ENCODE measurements at places on chromosomes 4 and X.
A peak's percentile ranks its signal among the peaks of the same experiment; 100 is the strongest.

GRCh38 chr4:36206012-36206411 lies 38.3 kb downstream of the ARAP2 start:
- no peak for DNase-seq

- no peak for DNase-seq
Observed at GRCh38 chr4:38857354-38858096, 908 bp upstream of the TLR6 start.

DNA sequence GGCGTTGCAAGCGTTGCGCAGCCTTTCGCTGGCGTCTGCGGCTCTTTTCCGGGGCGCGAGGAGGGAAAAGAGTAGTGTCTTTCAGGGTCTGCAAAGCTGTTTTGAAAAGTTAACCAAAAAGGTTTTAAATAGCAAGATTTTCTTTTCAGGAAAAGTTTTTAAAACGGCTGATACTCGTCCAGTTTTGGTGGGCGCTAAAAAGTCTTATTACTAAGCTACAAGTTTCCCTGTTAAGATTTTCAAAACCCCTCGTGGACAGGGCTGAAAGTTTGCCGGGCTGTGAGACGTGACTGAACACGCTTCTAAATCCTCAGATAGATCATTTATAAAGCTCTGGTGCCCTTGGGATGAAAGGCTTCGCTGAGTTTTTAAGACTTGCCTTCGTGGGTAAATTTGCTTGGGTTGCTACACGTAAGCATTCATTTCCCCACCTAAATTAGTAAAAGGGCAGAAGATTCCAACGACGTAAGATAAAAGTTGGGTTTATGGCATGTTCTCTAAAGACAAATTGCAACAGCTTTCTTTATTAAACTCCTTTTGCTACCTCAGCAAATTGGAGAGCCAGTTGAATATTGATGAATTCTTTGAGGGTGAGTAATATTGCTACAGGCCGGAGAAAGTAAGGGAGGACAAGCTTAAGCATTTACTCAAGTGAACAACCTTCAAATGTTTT lies 91.5 kb downstream of the HPRT1 start:
- no peak for DNase-seq

- peak; percentile 57 for DNase-seq
Observed at GRCh38 chr4:89299153-89299791, 8.3 kb downstream of the GPRIN3 start.

- no peak for DNase-seq
Observed at GRCh38 chr4:987624-988513, 1.0 kb downstream of the IDUA start.

- no peak for DNase-seq
Observed at GRCh38 chr4:169399976-169400767, 129.4 kb upstream of the SH3RF1 start.

DNA sequence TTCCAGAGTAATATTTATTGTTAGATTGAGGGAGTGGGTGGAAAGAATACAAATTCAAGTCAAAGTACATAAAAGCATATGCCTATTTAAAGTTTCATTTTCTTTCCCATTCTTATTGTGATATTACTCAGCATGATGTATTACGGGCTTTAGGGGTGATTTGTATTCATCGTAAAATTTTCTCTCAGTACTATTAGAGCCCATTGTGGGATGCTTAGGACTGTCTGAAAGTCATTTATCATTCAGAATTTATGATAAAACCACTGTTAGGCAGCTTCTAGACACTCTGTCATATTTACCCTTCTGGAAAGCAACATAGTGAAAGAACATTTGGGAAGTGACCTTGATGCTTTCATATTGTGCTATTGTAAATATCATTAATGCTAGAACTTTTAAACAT lies 45.9 kb downstream of the AGA start:
- peak; percentile 11 for DNase-seq

DNA sequence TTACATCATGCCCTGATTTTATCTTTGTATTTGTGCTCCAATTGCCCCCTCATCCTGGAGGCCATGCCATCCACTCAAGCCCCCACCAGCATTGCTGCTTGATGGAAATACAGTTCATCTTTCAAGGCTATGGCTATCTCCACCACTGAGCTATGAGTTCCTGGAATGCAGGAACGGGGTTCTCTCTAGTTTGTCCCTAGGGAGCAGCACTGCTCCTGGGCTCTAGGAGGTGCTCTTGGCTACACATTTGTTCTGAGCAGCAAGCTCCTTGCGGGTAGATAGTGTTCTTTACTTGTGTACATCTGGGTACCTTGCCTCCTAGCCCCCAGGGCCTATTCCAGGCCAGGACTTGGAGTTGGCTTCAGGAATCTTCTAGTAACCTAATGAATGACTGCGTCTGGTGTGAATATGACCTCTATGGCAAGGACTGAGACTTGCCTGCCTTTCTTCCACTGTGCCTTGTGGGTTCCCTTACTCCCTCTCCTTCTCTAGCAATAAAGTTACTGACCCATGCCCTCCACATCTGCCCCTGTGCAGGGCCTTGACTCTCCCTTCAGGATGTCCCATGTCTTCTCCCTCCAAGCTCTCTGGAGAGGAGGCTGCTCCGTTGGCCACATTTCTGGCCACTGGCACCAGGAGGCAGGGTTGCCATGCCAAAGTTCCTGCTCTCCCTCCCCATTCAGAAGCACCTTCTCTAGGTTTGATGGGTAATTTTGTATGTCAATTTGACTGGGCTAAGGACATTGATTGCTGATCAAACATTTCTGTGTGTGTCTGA lies 7.6 kb downstream of the CITED1 start:
- DNase-seq = peak; percentile 60

GRCh38 chr4:23890369-23891063 lies 669 bp upstream of the PPARGC1A start:
- peak; percentile 2 for DNase-seq

GRCh38 chr4:146122398-146122797 lies 53.1 kb upstream of the LSM6 start:
- DNase-seq = no peak

- no peak for DNase-seq
Observed at GRCh38 chr4:3494462-3494871, 31.4 kb downstream of the DOK7 start.

DNA sequence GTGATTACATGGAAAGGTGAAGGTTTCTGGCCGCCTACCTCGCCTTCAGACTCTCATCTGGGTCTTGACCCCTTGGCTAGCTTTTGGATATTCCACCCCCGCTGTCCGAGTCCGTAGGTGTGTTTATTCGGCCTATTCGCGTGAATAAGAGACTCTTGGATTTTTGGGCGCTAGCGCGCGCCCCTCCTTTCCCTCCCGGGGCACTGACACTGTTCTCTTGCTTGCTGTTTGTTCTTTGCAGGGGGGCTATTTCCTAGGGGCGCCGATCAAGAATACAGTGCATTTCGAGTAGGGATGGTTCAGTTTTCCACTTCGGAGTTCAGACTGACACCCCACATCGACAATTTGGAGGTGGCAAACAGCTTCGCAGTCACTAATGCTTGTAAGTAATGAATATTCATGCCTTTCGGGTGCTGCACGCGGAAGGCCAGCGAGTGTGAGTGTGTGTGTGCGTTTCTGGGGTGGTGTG lies 932 bp downstream of the GRIA2 start:
- peak; percentile 73 for DNase-seq

DNA sequence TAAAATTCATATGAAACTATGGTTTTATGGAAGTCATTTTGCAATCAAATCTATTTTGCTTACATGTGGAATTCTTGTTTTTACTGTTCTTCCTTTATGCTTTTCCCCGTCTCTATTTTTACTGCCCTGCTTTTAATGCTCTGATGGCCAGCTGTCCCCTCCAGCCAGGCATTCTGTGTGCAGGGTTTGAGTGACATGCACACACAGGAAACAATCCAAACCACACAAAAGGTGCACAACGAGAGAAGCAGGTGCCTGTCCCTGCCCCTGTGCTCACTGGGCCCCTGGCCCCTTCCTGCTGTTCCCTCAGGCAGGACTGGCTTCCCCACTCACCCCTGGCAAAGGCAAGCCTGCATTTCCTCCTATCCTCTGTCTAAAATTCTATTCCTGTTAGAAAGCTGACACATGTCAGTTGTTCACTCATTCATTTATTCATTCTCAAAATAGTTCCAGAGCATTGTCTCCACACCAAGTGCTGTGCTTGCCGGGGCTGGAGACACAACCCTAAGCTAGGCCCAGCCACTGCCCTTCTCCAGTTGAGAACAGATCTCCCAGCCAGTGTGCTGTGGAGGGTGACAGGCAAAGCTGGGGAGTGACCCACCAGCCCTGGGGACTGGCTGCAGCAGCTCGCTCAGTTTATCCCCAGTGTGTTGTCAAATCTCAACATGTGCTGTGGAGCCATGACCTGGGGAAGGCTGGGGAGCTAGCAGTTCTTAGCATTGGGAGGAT lies 346.3 kb downstream of the FBXW7 start:
- DNase-seq = peak; percentile 60

DNA sequence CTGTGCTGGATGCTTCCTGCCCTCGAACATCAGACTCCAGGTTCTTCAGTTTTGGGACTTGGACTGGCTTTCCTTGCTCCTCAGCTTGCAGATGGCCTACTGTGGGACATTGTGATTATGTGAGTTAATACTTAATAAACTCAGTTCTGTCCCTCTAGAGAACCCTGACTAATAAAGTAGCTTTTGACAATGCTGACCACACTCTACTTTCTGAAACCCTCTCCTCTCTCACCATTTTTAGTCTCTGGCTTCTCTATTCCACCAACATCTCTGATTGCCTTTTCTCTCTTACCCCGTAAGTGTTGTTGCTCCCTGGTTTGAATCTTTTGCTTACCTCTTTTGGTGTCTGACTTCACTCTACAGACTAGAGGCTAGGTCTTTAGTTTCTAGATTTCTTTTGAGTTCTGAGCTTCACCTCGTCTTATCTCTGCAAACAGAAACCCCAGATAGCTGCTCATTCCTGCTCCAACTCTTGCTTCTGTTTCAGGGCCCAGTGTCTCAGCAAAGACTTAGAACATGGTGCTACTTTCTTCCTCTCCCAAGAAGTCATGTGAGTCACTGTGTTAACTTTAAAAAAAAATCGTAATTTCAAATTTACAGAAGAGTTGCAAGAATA lies 11.4 kb downstream of the TMSB4X start:
- no peak for DNase-seq

DNA sequence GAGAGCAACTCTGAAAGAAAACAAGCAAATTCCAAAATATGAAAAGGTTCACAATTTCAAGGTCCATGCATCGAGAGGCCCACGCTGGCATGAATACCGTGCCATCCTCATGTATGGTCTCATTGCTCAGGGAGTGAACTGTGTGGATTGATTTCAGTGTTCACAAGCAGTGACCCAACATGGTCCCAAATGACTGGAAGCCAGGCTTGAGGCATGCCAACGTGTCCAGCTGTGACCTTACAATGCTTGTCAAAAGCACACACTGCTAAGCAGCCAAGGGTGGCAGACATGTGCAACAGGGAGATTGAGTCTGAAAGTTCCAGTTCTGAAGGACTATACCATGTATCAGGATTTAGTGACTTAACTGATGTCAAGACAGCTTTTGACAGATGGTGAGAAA lies 58.7 kb upstream of the CLDN24 start:
- DNase-seq = no peak

DNA sequence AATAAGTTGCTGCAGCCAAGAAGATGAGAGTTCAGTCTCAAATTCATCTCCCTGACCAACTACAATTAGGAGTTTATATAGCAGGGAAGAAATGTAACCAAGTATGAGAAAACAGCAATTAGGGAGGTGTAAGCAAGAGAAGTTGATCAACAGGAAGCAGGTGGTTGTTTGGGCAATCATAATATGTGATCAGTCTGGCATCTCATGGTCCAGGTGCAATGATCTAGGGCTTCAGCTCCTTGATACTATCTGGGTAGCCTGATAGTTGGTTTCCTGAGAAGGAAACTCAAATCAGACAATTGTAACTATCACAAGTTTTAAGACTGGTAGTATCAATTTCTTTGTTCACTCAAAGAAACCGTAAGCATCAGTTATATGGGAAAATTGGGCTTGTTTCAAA lies 1574.3 kb upstream of the PABPC4L start:
- DNase-seq = peak; percentile 7

GRCh38 chrX:124358800-124359383 lies 12.5 kb downstream of the SH2D1A start:
- DNase-seq = no peak

GRCh38 chr4:6915041-6916005 lies 5.7 kb downstream of the TBC1D14 start:
- DNase-seq = peak; percentile 2

DNA sequence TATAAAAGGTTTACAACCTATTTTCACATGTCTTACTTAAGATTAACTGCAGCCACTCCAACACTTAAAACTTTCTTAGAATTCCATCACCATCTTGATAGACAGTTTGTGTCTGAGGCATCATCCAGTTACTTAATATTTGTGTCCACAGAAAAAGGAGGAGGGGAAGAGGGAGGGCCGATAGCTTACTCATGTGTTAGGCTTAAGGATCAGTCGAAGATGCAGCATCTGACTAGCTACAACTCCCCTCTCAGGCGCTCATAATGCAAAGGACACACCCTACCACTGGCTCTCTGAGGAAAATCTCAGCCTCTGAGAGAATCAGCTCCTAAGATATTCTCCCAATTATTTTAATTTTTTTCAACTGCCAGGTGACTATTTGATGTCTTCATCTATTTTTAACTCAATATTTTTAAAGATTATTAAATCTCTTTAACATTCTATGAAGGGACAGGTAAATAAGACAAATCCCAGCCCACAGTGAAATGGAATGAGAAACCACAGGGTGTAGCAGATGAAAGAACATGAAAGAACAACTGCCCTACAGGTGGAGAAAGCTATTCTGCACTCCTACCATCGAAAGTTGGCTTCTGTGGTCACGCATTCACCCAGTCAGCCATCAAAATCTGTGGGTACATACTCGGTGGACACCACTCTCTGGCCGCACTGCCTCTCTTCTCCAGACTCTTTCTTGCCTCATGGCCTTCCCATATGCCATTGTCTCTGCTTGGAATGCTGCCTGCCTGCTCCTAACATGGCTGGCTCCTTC lies 48.0 kb downstream of the ARAP2 start:
- DNase-seq = no peak

DNA sequence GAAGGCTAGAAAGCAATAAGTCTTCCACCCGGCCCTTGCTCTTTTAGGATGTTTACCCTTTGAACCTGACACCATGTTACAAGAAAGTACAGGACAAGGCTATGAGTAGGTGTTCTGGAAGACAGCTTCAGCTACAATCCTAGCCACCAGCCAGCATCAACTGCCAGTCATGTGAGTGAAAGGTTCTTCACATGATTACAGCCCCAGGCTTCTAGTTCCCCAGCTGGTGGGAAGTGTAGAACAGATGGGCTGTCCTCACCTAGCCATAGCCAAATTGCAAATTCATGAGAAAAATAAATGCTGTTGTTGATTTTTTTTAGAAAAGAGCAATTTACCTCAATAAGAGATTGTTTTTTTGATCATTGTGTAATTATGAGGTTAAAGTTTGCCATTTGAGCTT lies 60.8 kb downstream of the GRXCR1 start:
- no peak for DNase-seq

DNA sequence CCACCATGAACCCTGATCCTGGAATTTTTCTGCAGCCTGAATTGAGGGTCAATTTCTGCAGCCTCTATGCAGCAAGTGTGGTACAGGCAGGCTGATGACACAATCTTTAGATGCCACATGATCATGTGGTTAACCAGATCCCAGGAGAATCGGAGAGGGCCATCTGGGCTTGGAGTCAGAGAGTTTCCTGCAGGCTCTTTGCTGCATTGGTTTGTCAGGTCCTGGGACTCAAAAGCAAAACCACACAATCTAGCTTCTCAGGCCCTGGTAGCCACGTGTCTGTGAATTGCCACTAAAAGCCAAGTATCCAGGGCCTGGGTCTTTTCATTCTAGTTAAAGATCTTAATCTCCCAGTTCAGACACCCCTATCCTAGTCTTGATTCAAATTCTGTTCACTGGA lies 464.5 kb downstream of the BCOR start:
- peak; percentile 4 for DNase-seq
